ELR (cell line): ENCODE measurements at places on chromosomes 6 and 20.

GRCh38 chr6:129251669-129252376 is 368.9 kb downstream of the LAMA2 start:
- peak; percentile 75 for DNase-seq

DNA sequence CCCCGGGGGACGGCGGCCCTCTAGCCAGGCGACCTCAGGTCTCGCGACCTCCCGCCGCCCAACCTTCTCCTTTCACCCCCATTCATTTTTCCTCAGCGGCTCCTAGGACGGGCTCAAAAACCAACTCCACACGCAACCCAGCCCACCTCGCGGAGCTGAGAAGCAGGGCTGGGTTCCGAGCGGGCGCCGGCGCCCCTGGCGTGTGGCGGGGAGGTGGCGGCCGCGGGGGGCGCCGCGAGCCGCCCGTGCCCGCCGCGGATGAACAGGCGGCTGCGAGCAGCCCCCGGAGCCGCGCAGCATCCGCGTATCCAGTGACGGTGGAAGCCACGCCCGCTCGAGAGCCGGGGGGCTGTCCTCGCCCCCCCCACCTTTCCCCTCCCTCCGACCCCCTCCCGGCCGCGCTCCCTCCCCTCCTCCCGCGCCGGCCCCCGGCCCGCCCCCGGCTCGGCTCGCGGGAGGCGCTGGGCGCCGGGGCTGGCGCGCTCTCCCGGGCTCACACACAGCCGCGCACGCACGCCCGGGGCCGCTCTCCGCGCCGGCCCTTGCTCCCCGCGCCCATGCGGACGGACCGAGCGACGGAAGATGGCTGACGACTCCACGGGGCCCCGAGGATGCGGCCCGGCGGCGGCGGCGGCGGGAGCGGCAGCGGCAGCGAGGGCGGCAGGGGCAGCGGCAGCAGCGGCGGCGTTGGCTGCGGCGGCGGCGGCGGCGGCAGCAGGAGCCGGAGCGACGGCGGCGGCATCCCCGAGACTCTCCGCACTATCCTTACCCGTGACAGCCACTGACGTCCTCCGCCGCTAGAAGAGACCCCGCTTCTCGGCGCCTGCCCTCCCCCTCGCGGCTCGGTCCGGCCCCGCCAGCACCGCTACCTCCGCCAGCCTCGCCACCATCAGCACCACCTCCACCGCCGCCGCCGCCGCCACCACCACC is at the start of gene SOBP:
Gene SOBP (plus strand): TSS at position 482 of the 930 bp plus-strand sequence. CDS start 500 bp downstream, outside the sequence.
- peak; percentile 69 for DNase-seq

GRCh38 chr6:46039646-46040045 is 24.0 kb upstream of the CLIC5 start:
- DNase-seq, result no peak

GRCh38 chr20:7770046-7770445 is 170.2 kb downstream of the HAO1 start:
- DNase-seq, result no peak

- DNase-seq, result peak; percentile 11
These were observed 481.3 kb upstream of the CITED2 start for GRCh38 chr6:139855671-139856311.

- no peak for DNase-seq
These were observed 76.7 kb downstream of the UBE3D start for GRCh38 chr6:82988930-82989351.

DNA sequence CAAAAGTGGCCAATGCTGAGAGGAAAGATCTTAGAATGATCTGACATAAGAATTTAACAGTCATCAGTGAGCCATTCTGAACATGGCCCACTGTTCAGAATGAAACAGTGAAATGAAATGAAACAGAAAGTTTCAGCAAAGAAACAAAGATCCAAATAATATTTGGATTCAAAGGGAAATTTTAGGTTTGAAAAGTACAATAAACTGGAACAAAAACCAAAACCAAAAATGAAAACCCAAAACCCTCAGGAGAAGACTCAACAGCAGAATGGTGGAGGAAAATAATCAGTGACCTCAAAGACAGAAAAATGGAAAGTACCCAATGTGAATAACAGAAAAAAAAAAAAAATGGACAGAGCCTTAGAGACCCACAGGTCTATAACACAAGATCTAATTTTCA is 66.1 kb upstream of the EMILIN3 start:
- no peak for DNase-seq

DNA sequence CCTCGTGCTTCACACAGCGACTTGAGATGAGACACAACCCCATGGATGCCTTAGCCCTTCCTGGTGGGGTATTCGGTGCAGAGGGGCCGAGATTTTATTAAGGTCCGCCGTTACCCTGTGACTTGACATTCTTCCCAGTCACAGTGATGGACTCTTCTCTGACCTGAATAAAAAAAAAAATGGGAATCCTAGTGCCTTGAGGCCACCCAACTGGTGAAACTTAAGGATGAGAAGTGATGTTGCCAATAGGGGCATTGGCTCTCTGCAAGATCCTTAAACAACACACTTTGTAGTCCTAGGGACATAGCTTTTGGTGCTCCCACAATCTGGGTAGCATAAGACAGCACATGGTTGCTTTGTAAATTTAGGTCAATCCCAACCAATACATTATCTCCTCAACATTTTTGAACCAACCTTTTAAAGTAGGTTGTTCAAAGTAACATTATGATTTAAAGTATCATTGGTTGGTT is 814 bp upstream of the ADNP start:
- DNase-seq, result peak; percentile 26

- no peak for DNase-seq
These were observed 67.3 kb downstream of the ZNF292 start for GRCh38 chr6:87222676-87223075.

DNA sequence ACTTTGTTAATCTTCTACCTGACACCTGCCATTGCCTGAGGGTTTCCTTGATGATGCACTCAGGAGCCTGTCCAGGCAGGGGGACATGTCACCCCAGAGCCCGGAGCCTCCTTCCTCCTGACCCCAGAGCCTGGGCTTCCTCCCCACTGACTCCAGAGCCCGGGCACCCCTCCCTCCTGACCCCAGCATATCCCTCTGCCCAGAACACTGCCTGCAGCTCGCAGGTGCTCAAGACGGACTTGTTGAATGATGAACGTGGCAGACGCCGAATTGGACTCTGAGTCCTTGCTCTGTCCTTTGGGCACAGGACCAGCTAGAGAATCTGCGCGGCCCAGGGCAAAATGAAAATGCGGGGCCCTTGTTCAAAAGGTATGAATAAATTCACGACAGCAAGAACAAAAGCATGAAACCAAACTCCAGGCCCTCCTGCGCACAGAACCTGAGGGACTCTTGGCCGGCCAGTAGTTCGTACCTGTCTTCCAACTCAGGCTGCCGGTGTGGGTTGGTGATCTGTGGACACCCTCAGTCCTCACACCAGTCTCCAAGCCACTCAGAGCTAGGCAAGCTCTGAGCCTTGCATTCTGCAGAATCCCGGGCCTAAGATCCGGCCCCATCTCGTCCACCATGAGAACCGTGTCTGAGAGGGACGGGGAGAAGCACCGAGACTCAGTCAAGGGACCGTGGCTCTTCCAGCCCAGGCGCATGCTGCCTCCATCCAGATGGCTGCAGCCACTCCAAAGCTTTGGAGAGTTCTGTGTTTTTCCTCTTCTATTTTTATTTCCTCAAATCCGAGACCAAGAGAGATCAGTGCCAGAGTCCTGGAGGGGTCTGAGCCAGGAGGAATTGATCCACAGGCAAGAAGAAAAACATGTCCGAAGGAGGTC is 104.7 kb downstream of the BMP7 start:
- no peak for DNase-seq

DNA sequence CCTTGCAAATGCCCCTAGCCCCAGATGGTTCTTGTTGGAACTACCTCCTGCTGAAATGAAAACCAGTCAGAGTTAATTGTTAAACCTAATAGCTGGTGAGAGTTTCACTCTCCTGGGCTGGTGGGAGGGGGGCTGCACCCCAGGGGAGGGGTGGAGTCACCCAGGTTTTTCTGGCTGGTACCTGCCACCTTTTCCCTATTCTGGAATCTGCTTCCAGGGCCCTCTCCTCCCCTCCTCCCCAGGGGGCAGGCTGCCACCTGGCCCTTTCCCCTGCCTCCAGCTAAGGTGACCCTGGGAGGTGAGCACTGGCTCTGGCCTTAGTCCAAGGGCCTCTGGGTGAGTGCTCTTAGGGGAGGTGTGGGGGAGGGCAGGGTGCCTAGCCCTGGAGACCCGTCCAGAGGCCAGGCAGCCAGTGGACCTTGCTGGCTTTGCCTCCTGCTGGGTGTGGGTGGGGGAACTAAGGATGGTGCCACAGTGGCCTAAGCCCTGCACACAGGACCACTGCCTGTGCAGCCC is 48.8 kb upstream of the EPB41L1 start:
- DNase-seq, result no peak

- no peak for DNase-seq
These were observed 2.3 kb downstream of the PEDS1 start for GRCh38 chr20:50151034-50151743.

- no peak for DNase-seq
These were observed 52.9 kb upstream of the FNDC1 start for GRCh38 chr6:159116343-159116742.

DNA sequence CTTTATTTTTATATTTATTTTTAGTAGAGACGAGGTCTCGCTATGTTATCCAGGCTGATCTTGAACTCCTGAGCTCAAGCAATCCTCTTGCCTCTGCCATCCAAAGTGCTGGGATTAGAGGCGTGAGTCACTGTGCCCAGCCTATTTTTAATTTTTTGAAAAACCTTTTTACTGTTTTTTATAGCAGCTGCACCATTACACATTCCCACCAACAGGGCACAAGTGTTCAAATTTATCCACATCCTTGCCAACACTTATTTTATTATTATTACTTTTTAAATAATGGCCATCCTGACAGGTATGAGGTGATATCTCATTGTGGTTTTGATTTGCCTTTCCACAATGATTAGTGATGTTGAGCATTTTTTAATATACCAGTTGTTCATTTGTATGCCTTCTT is 42.5 kb downstream of the PACSIN1 start:
- DNase-seq, result peak; percentile 36

GRCh38 chr6:18306977-18307376 is 42.6 kb upstream of the DEK start:
- DNase-seq, result peak; percentile 71

GRCh38 chr6:38169221-38169976 is 349.9 kb downstream of the ZFAND3 start:
- DNase-seq, result no peak

DNA sequence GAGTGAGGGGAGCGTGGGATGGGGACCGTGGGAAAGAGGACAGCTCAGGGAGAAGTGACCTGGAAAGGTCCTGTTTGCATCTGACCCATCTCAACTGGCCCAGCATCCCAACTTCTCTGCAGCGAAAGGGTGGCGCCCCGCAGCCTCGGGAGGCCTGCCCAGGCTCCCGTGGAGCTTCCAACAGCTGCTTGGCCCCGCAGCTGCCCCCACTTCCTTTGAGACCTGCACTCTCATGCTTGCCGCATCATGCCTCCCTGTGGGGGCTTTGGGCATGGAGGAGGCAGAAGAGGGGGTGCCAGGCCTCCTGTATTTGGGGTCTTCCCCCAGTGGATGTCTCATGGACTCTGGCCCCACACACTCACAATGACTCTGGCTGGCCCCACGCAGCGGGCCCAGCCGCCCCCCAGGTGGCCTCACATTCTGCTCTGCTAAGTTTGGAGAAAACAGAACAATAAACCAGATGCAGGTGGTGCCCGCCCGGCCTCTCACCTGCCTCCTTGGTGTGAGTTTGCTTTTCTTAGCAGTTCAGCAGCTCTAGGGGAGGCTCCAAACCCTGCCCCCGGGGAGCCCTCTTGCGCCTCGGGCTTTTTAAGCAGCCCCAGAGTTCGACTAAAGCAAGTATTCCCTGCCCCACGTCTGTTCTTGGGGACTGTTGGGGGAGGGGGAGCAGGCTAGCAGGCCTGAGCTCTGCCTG is 40.7 kb downstream of the CPXM1 start:
- no peak for DNase-seq

DNA sequence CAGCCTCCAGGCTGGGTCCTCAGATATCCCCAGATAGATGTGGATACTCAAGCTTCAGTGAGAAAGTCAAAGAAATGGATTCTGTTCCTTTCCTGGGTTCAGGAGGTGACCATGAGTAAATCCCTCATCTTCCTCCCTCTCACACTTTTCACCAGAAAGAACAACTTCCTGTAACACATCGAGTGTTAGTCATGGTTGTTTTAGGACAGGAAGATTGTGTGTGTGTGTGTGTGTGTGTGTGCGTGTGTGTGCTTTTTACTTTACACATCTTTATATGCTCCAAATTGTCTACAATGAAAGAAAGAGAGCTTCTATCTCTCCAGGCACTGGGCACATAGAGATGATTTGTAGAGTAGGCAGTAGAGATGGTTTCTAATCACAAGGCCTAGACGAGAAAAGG is 139.9 kb downstream of the TBXT start:
- DNase-seq, result peak; percentile 45

DNA sequence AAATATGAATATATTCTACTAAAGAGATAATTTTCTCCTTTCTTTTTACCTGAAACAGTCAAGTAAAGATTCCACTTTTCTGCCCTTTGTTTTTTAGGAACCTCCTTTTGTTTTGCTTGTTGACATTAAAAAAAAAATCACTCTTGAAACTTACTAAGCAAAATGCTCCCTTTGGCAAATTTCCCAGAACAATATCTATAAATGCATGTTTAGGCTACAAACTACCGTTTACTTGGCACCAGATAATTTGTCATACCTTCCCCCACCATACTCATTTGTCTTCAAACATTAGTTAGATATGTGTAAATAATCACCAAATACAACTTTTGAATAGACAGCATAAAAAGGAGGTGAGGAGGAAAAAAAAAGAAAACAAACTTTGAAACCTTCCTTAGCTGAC is 604.7 kb downstream of the RFPL4B start:
- no peak for DNase-seq

DNA sequence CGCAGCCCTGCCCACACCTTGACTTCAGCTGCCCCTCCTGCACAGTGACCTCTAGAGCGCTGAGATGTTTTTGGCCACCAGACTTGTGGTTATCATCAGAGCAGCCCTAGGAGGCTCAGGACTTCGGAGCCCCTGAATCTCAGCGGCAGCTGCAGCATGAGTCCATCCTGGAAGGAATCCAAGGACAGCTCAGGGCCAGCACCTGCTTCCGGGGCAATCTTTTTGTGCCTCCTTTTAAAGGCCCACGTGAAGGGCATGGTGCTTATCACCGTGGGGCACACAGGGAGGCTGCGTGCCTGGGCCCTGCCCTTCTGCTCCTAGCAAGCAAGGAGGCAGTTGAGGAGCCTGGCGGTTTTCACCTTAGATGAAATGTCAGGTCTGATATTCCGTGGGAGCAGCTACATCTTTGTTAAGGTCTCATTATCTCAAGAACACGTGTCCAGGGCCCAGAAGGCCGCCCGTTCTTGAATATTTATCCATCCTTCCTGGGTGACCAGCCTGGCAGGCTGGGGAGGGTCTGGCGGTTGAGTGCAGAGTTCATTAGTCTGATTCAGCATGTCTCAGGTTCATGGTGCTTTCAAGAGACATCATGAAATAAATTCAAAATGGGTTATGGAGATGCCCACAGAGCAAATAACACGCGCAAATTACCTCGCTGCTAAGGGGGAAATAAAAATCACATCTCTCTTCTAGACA is 392.4 kb downstream of the TAF4 start:
- DNase-seq, result no peak

DNA sequence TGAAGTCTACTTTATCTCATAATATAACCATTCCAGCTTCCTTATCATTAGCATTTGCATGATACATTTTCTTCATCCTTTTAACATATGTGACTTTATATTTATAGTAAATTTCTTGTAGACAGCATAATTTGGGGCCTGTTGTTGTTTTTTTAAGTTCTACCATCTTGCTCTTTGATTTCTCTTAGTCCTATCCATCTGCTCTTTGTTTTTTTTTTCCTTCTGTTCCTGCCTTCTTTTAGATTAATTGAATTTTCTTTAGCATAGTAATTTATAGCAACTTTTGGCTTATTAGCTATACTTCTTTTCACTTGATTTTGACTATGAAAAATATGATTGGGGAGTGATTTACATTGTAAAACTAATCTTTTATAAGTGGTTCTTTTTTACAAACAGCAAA is 19.2 kb upstream of the FABP7 start:
- DNase-seq, result no peak

- DNase-seq, result no peak
These were observed 305.4 kb downstream of the UTRN start for GRCh38 chr6:144590532-144590931.
